ENCODE measurements at places on chromosomes 12 and 14. TPM values are rescaled to one million over a fixed set of nuclear protein-coding genes. Genes with fewer than 3 reads are reported as not detected.

The KRT83 gene
- total RNA-seq, result not detected

The LRIG3 gene
- 65.7 TPM for total RNA-seq

The DAO gene
- not detected for total RNA-seq

The CD163L1 gene
- not detected for total RNA-seq

The GDF3 gene
- not detected for total RNA-seq

The ATL1 gene
- 16.2 TPM for total RNA-seq

The BDKRB2 gene
- total RNA-seq, result 43.9 TPM

The IPO8 gene
- total RNA-seq, result 38.0 TPM

The TEX22 gene
- total RNA-seq, result 0.51 TPM

The INHBE gene
- 26.4 TPM for total RNA-seq

The GLT8D2 gene
- total RNA-seq, result 12.6 TPM

The GPD1 gene
- total RNA-seq, result not detected

The PHLDA1 gene
- total RNA-seq, result 252 TPM

The IL23A gene
- not detected for total RNA-seq

The KCNJ8 gene
- 7.4 TPM for total RNA-seq

The PTCSC3 gene
- not detected for total RNA-seq

The SYNE2 gene
- 10.3 TPM for total RNA-seq

The PIANP gene
- total RNA-seq, result 0.17 TPM

The CLMN gene
- 0.83 TPM for total RNA-seq

The OR10AD1 gene
- total RNA-seq, result not detected

The FLRT2 gene
- total RNA-seq, result 14.5 TPM

The PLA2G1B gene
- total RNA-seq, result not detected

The CD27 gene
- 0.17 TPM for total RNA-seq

The LRP1-AS gene
- not detected for total RNA-seq

The SERPINA5 gene
- total RNA-seq, result not detected

The FOXN4 gene
- total RNA-seq, result not detected
